HFF-Myc (cell line): ENCODE measurements at places on chromosomes 1 and 21.

DNA sequence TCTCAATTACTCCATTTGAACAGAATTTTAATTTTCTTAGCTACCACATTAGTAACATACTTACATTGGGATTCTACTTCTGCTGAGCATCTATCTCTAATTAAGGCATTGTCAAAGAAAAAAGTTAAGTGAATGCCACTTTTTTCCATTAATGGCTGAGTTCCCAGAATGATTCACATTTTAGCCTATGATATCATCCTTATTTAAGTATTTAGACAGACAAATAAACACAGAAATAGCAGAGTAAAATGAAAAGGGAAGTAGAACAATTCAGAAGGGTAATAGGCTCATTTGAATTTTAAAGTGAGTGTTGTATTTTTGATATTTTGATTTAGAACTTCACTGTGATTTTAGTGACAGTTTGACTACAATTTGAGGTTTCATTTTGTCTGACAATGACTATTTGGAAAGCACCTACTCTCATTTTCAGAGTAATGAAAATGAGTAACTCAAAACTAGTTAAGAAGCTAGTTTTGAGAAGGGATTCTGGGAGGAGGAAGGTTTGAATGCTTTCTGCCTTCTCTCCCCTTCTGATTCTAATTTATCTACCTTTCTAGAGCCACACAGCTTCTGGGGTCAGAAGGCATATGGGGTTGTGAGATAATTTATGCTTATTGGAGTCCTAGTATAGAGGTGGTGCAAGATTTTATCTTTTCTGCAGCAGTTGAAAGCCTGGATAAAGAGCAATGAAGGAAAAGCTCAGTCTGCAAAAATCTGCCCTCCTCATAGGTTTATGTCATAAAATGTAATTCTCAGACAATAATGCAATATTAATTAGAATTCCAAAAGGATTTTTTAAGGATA, 15.5 kb downstream of the LYPLAL1 start:
- DNase-seq: peak; percentile 39

DNA sequence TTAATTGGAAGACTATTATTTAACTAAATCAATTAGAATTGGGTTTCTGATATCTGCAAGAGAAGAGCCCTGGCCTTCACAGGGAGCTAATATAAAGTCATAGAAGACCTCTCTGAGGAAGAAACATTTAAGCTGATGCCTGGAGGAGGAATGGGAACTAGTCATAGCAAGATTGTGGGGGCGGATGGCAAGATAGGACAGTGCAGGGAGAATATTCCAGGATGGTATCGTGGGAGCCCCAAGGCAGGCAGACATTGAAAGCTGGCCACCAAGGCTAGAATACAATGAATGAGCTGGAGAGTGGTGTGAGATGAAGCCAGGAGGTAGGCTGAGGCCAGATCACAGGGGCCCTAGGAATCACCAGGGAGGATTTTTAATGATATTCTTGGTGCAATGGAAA, 20.8 kb upstream of the MYSM1 start:
- no peak for DNase-seq

DNA sequence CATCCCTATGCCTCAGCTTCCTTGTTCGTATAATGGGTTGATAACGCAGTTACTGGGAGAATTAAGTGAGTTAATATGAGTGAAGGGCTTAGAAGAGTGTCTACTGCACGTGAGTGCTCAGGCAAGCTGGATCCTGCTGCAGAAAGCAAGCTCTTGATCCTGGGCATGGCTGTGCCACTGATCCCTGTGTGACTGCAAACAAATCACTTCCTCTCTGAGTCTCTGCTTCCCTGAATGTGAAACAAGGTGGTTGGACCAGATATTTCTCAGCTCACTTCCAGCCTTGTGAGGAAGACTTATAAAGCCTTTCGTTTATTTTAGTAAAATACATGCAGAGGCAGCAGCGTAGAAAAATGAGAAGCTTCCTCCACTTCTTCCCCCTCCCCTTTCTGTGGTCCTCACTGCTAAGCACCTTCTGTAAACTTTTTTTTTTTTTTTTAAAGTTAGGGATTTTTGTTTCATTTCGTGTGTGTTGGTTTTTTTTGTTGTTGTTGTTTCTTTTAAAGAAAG, 13.8 kb downstream of the PSEN2 start:
- DNase-seq: no peak

DNA sequence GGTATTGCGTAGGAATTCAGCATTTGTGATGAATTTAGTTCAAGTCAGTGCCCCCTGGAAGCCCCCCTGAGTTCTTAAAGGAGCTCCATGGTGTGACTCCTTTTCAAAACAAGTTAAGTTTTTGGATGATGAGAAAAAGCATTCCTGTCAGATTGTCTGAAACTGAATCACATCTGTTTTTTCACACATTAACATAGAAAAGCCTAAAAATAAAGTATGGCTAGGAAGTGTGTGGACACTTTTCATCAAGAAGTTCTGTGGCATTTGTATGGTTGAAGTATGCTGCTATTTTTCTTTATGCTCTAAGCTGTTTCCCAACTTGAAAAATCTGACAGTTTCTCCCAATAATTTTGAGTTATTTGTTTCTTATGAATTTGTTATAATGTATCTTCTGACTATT, 33.7 kb downstream of the PRDM2 start:
- no peak for DNase-seq

- no peak for DNase-seq
Measured at GRCh38 chr1:41720861-41721410, 197.8 kb downstream of the HIVEP3 start.

DNA sequence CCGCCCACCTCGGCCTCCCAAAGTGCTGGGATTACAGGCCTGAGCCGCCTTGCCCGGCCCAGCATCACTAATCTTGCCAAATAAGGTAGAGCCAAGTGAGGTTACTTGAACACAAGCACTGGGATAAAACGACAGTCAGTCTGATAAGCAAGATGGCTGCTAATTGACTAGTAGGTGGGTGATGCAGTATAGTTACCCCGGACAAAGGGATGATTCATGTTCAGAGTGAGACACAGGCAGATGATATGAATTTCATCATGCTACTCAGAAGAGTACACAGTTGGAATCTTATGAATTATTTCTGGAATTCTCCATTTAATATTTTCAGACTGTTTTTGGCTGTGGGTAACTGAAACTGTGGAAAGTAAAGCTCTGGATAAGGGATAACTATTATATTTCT, 178.4 kb downstream of the USP25 start:
- no peak for DNase-seq

GRCh38 chr1:19363536-19364152, 51.5 kb downstream of the SLC66A1 start:
- DNase-seq: no peak

DNA sequence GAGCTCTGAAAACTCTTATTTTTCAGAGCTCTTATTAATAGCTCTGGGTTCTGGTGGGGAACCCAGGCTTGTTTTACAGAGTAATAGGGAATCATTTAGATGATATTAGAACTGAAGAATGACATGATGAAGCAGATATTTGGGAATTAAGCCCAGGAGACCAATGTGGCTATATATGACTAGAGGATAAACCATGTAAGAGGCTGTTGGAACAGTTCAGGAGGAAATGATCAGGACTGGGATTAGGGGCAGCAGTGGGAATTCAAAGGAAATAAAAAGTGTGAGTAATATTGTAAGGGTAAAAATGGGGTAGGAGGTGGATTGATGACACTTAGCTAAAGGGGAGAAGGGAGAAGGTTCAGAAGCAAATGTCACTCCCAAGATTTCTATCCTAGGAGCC, 58.6 kb downstream of the GIPC2 start:
- DNase-seq: no peak

- DNase-seq: peak; percentile 61
Measured at GRCh38 chr1:22969304-22969709, 3.4 kb downstream of the LACTBL1 start.
